ENCODE measurements at places on chromosomes 16 and 17.
A peak's percentile ranks its signal among the peaks of the same experiment; 100 is the strongest.

DNA sequence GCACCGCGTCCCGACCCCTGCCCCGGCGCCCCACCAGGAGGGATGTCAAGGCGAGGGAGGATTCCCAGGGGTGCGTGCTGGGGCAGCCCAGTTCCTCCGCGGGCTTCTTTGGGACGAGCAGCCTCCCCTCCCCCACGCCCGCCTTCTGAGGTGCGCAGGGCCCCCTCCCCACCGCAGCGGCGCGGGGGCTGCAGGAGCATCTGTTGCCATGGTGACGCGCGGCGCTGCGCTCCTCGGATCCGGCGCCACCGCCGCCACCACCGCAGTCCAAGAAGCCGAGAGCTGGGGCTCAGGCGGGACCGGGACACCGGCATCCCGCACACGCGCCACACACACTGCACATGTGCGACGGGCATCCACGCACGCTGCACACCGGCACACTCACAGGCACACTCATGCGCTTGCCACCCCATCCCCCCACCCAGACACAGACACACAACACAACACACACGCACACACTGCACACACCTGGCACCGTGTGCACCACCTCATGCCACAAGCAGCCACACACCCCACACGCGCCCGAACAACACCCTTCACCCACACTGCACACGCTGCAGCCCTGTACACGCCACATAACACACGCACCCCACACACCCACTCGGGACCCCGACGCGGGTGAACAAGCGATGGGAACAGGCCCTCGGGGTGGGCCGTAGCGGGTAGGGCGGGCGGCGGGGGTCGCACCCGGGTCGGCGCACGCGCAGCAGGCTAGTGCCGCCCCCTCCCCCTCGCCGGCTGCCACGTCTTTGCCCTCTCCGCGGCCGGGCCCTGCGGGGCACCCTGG, 17.0 kb downstream of the ENPP7 start:
- no peak for DNase-seq

GRCh38 chr16:528111-529011, 849 bp downstream of the CAPN15 start:
- DNase-seq, result peak; percentile 50

- DNase-seq, result no peak
These were observed 69.5 kb downstream of the HLF start for GRCh38 chr17:55334285-55334684.

DNA sequence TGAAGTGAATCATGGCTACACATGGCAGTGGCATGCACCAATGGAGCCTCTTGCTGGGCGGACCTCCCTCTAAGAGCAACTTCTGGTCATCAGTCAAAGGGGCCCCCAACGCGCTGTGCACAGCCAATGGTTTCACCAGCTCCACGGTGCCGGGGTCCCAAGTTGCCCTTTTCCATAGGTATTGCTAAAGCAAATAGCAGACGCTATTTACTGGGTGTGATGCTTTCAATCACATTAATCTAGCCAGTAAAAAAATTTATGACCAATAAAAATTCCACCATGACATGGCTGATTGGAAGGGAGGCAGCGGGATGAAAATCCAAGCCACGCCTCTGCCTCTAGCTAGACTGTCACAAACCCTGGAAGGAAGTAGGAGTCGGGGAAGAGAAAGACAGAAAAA, 680.3 kb upstream of the SOX9 start:
- no peak for DNase-seq

DNA sequence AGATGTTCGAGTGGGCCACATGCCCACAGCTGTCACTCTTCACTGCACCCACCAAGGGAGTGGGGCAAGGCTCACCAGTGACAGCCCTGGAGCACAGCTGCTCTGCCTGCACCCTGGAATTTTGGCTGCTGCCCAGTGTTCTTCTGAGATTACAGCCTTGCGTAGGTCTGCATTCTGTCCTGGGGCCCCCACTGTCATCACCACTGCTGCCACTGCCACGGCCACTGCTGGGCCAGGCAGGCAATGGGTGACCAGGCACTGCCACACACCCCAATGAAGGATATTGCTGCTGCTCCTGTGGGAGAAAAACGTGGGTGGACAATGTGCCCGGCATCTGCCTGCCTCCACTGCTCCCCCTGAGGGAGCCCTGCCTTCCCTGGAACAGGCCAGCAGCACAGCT, 1717.0 kb downstream of the TP53TG3F start:
- no peak for DNase-seq

DNA sequence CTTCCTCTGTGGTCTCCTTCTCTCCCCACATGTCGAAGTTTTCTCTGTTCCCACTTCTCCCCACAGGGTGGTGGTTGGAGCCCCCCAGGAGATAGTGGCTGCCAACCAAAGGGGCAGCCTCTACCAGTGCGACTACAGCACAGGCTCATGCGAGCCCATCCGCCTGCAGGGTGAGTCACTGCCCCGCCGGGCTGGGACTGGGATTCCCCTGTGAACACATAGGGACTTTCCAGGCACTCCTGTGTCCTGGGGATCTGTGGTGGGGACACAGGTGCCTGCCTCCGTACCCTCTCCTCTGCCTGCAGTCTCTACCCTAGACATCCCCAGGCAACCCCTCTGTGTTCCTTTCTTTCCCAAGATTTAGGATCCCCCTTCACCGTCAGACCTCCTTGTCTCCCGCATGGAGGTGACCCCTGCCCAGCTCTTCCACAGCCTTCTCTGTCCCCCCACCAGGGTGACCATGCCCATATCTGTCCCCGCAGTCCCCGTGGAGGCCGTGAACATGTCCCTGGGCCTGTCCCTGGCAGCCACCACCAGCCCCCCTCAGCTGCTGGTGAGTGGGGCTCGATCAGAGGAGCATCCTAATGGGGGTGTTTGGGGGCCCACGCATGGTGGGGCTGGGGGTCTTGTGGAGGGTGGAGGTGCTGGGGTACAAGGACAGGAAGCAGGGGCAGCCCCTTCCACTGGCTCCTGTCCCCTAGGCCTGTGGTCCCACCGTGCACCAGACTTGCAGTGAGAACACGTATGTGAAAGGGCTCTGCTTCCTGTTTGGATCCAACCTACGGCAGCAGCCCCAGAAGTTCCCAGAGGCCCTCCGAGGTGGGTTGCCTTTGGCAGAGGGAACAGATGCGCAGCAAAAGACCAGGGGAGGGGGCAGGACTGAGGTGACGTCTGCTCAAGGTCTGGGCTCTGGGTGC, 5.8 kb downstream of the ITGAM start:
- no peak for DNase-seq

DNA sequence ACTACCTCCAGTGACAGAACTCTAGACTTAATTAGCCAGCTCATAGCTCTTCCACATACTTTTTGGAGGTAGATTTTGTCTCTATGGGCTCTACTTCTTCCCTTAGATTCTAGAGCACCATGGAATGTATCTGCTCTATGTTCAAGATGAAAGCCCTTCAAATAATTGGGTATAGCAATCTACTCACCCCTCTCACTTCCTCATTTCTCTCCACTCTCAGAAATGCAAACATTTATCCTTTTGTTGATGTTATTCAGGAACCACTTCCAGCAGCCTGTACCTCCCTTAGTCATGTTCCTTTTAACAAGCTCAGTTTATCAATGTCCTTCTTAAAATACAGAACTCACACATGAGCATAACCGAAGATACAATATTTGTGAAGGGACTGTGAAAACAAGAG, 78.5 kb downstream of the GRIN2A start:
- no peak for DNase-seq

- DNase-seq, result no peak
These were observed 1.8 kb downstream of the SLC25A11 start for GRCh38 chr17:4938069-4938491.
